ENCODE measurements at places on chromosomes 16 and 17.

DNA sequence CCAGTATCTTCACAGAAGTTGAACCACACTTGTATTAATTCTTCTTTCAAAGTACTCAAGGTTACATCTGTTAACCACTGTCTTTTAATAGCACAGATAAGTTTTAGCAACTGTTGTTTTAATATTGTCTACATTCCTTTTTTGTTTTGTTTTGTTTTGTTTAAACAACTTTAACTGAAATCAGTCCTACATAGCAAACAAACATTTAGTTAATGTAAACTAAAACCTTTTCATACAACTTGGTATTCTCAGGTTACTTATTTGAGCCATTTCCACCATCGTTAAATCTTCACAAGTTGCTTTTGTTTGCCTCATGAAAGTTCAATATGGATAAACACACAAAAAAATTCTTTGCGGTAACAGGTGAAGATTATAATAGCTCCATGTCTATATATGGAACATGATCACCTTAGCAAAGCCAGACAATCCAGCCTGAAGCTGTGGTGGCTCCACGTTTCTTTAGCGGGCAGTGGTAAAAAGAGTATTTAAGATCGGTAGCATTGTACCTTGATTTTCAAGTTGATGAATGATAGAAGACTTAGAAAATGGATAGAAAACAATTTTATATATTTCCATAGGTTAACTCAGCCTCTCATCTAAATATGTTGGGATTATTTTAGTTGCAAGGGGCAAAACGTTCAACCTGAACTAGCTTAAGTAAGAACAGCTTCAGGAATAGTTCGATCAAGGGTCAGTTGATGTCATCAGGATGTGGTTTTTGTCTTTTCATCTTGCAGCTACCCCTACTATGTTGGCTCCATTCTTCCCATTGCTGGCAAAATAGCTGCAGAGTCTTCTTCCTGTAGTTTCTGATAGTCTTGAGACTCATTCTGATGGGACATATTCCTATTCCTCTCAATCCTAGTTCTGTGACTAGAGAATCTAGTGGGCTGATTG lies 182.8 kb downstream of the FTO start:
- DNase-seq = no peak

DNA sequence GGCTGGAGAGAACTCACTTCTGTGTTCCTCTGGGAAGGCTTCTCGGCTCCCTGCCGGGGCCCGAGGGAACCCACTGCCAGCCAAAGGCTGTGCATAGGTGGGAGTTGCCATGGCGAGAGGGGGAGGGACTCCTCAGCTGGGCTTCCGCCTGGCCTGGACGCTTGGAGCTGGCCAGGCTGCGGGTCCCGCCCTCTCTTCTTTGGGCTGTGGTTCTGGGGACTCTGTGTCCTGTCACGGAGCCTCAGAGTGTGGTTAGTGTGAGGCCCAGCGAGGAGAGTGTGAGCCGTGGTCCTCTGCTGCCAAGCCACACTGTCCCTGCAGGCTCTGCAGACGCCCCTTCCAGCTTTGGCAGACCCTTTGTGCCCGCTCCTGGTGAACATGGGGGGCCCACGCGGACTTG lies 123.1 kb downstream of the OR1D5 start:
- no peak for DNase-seq

DNA sequence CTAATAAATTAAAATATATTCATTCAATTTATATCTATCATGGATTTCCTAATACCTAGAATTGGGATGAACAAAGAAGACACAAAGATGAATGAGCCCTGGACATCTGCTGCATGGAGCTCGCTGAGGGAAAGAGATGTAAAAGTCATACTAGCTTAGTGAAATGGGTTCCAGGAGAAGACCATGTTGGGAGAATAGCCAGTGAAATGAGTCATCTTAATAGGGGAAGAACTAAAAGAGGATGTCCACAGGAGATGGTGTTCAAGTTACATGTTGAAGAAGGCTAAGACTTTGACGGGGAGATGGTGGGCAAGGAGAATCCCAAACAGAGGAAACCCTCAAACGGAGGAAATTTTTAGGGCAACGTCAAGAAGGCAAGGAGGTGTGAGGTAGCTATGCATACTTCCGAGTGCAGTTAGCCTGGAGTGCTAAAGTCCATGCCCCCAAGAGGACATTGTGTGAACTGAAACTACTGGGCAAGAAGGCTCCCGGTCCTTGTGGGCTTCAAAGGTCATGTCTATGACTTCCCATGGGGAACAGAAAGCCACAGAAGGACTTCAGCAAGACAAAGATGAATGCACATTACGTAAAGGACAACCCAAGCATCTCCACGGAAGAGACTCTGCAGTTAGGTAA lies 220.5 kb upstream of the CDH11 start:
- DNase-seq = no peak

- DNase-seq = no peak
Observed at GRCh38 chr17:48634493-48635208, 8.5 kb upstream of the HOXB9 start.

- no peak for DNase-seq
Observed at GRCh38 chr16:79008869-79009179, 591.7 kb downstream of the MAF start.

DNA sequence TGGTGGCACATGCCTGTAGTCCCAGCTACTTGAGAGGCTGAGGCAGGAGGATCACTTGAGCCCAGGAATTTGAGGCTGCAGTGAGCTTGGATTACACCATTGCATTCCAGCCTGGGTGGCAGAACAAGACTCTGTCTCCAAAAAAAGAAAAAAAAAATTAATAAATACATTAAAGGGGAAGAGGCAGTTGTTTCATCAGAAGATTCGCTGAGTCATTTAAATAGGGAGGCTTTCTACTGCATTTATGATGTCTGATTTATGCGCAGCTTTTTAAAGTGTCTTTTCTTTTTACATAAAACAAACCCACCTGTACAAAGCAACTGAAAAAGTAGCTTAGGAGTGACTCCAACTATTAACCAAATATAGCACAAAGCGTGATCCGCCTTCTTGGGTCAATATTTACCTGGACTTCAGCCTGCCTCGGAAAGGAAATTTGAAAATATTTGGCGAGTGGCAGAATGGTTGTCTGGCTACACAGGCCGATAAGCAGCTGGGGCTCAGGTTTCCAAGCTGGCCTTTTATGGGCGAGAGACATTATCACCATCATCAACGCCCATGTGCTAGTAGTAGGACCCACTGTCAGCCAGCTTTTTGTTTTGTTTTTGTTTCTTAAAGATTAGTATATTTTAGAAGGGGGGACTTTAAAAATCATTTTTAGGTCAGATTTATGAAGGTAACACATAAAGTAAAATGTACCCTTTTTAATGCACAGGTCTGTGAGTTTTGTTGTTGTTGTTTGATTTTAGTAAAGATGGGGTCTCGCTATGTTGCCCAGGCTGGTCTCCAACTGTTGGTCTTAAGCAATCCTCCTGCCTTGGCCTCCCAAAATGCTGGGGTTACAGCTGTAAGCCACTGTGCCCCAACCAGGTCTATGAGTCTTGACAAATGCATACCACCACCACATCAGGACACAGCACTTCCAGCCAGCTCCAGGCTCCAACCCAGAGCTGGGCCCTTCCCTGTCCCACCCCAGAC lies 42.5 kb upstream of the RASD1 start:
- DNase-seq = no peak

- DNase-seq = no peak
Observed at GRCh38 chr17:8628609-8629169, 1.8 kb downstream of the MYH10 start.

DNA sequence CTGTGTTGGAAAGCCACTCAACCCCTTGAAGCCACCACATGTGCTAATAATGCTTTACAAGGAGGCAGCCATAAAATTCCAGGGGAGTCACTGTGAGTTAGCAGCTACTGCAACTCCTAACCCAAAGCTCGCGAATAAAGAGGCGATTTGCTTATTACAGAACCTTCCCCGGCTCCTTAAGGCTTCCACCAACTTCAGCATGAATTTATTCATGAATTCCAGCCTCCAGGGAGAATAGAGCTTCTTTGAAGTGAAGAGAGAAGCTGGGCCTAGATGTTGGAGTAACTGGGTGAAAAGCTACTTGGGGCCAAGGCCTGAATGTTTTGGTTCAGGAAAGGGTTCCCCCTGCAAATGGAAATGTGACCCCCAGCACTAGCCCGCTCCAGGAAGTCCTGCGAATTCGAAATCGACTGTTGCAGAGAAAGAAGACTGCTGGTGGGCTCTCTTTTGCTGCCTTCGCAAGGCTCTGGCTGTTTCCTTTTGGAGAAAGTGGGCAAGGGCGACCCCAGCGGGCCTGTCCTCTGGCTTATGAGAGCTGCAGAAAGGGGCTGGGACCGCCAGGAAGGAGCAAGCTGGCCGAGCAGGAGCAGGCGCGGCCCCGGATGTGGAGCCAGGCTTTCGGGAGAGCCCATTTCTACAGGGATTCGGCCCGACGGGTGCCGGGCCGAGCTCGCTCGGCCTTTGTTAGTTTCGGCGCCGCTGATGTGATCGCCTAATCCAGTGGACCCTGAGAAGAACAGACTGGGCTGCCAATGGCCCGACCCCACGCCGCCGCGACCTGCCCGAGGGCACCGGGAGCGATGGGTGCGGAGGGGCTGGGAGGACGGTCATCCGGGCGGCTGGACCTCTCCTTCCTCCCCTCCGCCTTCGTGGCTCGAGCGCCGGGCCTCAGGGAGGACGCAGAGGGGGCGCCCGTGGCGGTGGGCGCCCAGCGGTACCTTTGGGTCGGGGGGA lies 7.6 kb downstream of the CBX8 start:
- DNase-seq = no peak
